Stimulated activated CD4-positive, alpha-beta T cell treated with anti-CD3 and anti-CD28 coated beads, Interleukin-2, amount 100 ng/mL, for 48 hours (primary cell): ENCODE measurements at places on chromosomes 1 and 21.
A peak's percentile ranks its signal among the peaks of the same experiment; 100 is the strongest.

- no peak for DNase-seq
These were observed 49.3 kb upstream of the GRIK3 start for GRCh38 chr1:37083603-37084002.

DNA sequence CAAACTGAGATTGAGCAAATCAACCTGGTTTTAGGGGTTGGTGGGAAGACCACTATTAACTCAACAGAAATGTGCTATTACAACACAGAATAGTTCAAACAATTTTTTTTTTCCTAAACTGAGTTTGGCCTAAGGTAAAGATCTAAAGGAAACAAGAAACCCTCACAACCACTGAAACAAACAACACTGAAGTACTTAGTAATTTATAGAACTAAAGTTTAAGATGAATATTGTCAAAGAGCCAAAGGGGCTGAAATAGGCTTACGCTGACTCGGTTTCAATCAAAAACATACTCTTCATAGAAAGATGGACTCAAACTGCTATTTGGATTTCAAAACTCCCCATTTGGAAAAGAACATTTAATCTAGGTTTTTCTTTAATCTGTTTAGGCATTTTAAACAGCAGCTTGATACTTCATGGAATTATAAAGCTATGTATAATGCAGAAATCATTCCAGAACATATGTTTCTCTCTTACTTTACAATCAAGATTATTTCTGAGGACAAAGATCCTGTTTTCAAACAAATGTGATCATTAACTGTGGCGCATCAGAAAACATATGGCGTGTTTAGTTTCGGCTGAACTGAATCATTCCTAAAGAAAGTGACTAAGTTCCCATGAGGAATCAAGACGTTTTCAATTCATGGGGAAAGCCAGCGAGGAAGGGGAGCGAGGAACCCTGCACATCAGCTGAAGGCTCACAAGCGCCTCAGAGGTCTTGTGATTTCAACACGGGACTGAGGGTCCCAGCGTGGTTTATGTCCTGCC lies 62.7 kb downstream of the SYT6 start:
- no peak for DNase-seq

DNA sequence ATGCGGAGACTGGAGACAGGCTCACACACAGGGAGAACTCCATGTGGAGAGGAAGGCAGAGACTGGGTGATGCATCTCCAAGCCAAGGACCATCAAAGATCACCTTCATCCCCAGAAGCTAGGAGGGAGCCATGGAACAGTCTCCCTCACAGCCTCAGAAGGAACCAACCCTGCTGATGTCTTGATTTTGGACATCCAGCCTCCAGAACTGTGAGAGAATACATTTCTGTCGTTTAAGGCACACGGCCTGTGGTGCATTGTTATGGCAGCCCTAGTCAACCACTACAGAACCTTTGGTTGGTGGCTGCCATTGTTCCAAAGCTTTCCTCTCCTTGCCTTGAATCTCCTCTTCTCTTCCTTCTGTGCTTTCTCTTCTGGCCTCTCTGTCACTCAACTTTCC lies 64.0 kb downstream of the BACH1 start:
- no peak for DNase-seq

GRCh38 chr1:82073071-82073470 lies 272.3 kb downstream of the ADGRL2 start:
- no peak for DNase-seq

DNA sequence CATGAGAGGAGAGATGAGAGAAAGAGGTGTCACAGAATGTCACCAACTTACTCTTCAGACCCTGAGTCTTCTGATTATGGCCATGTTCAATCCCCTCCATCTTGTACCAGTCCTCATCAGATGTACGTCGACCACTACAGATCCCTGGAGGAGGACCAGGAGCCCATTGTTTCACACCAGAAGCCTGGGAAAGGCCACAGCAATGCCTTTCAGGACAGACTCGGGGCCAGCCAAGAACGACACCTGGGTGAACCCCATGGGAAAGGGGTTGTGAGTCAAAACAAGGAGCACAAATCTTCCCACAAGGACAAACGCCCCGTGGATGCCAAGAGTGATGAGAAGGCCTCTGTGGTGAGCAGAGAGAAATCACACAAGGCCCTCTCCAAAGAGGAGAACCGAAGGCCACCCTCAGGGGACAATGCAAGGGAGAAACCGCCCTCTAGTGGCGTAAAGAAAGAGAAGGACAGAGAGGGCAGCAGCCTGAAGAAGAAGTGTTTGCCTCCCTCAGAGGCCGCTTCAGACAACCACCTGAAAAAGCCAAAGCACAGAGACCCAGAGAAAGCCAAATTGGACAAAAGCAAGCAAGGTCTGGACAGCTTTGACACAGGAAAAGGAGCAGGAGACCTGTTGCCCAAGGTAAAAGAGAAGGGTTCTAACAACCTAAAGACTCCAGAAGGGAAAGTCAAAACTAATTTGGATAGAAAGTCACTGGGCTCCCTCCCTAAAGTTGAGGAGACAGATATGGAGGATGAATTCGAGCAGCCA lies 8.0 kb downstream of the ELOA start:
- peak; percentile 23 for DNase-seq

GRCh38 chr1:234214129-234214910 lies 158.9 kb upstream of the COA6 start:
- no peak for DNase-seq

GRCh38 chr1:201429736-201430501 lies 8.4 kb upstream of the TNNI1 start:
- no peak for DNase-seq

- no peak for DNase-seq
These were observed 8.8 kb downstream of the ATP5IF1 start for GRCh38 chr1:28244549-28245251.

DNA sequence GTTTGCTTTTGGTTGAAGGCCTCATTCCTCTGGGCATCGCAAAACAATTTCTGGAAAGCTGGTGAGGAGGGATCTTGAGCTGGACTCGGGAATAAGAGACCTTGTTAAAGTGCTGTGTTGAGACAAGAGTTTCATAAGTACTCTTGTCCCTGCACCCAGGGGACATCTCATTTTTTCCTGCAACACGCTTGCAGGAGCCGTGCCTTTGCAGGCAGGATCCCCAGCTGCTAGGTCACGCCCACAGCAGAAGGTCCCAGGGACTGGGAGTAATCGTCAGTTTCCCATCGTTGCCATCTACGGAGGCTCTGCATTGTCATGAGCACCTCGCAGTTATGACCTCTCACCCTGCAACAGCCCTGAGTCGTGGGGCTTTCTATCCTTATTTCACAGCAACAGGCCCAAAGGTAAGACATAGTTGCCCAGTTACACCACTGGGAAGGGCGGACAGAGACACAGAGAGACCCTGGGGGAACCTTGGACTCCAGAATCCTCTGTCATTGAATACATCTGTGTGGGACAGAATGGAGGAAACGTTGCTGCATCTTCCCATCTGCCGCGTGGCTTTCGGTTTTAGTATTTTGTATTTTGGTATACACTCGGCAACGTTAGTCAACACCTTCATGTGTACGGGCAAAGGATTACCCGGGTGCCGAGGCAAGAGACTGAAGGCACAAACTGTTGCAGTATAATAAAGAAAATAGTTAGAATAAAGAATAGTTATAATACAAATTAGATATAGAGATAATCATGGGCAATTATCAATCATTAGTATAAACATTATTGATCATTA lies 60.4 kb upstream of the DMRTB1 start:
- no peak for DNase-seq

GRCh38 chr21:37005548-37006485 lies 685 bp upstream of the RIPPLY3 start:
- no peak for DNase-seq

GRCh38 chr1:94866164-94866807 lies 46.1 kb downstream of the SLC44A3 start:
- DNase-seq, result no peak

GRCh38 chr1:54716299-54717047 lies 812 bp downstream of the TTC4 start:
- DNase-seq, result no peak

- no peak for DNase-seq
These were observed 24.8 kb downstream of the F11R start for GRCh38 chr1:160996178-160996577.

DNA sequence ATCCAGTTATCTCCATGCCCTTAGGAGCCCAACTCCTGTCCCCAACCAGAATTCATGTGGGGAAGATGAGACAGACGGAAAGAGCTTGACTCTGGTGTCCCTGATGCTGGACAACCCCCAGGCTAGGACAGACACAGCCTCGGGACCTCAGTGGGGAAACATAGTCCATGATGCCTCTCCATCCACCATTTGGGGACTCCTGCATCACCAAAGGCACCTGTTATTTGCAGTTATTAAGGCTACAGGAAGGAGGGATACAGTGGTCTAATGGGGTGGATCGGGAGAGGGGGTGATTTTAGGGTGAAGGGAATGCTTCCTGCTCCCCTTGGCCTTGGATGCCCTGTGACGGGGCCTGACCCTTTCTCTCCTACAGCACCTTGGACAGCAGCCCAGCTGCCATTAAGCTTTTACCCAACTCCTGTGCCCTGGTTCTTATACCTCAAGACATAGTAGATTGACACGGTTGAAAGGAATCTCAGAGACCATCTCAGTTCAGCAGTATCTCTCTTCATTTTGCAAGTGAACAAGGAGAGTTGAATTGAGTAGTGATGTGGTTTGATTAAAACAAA lies 111.6 kb downstream of the MATN1 start:
- no peak for DNase-seq

DNA sequence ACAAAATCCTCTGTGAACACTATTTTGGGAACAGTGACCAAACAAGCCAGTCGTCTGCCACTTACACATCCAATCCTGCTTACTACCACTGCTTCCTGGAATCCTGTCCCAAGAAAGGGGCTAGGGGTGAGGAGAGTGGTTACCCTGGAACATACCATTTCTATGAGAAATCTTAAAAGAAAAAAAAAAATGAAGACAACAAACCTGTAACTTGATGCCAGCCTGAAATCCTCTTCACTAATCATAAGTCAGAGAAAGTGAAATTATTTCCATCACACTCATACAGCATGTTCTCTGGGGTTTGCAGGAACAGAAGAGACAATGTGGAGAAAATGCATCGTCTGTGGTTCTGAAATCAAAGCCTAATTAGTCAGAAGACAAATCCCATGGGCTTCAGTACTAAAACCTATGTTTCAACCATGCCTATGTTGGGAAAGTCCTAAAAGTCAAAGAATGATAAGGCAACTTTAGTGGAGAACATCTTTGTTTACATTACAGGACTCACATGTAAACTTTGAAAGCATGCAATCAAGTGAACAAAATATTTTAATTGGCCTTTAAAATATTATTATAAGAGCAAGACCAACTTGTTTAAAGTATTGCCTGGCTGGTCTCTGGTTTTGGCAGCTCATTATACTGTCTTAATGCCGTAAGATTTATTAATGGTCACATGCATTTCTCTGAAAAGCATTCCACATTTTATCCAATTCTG lies 220.7 kb downstream of the LTN1 start:
- no peak for DNase-seq

- no peak for DNase-seq
These were observed 1240.7 kb downstream of the BRINP3 start for GRCh38 chr1:189237008-189237407.

- no peak for DNase-seq
These were observed 10.1 kb downstream of the RBP7 start for GRCh38 chr1:10007169-10007568.

GRCh38 chr21:45940091-45940490 lies 41.5 kb upstream of the COL6A1 start:
- DNase-seq, result no peak

GRCh38 chr1:230365723-230366307 lies 60.3 kb downstream of the PGBD5 start:
- DNase-seq, result no peak

DNA sequence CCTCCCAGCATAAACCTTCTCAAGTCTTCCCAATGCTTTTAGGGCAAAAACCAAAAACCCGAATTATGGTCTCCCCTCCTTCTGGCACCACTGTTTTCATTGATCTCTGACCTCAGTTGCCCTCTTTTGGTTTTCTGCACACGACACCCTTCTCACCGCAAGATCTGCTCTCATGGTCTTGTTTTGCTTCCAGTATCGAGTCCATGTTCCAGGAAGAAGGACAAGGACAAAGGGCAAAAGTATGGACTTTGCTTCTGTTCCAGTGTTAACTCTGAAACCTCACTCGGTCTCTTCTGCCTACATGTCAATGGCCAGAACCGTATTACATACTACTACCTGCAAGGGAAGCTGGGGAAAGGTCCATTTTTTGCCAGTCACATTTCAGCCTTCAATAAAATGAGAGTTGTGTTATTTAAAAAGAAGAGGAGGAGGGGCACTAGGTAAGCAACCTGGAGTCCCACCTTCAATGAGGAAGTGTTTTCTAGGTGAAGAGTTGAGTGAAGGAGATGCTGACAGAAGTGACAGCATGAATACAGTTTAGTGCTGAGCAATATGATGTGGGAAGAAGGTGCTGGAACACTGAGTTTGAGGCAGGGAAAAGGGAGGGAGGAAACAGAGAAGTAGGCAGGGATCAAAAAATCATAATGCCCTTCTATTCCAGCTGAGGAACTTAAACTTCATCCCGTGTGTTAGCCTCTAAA lies 183.4 kb downstream of the FGGY start:
- DNase-seq, result no peak

DNA sequence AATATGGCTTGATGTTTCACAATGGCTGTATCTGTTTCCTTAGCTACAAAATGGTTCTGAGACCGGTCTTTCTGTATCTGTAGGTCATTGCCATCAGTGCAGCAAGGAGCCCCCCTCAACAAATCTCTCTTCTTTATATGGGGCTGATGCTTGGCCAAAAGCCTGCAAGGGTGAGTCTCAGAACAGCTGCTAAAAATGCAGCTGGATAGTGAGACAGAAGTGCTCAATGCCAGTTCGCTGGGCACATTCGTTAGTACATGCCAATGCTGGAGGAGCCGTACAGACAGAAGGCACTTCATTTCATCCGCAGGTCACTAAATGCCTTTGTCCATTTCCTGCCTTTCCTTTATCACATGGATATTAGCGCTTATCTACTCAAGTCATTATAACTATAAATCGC lies 67.3 kb downstream of the RUNX1 start:
- DNase-seq, result no peak

DNA sequence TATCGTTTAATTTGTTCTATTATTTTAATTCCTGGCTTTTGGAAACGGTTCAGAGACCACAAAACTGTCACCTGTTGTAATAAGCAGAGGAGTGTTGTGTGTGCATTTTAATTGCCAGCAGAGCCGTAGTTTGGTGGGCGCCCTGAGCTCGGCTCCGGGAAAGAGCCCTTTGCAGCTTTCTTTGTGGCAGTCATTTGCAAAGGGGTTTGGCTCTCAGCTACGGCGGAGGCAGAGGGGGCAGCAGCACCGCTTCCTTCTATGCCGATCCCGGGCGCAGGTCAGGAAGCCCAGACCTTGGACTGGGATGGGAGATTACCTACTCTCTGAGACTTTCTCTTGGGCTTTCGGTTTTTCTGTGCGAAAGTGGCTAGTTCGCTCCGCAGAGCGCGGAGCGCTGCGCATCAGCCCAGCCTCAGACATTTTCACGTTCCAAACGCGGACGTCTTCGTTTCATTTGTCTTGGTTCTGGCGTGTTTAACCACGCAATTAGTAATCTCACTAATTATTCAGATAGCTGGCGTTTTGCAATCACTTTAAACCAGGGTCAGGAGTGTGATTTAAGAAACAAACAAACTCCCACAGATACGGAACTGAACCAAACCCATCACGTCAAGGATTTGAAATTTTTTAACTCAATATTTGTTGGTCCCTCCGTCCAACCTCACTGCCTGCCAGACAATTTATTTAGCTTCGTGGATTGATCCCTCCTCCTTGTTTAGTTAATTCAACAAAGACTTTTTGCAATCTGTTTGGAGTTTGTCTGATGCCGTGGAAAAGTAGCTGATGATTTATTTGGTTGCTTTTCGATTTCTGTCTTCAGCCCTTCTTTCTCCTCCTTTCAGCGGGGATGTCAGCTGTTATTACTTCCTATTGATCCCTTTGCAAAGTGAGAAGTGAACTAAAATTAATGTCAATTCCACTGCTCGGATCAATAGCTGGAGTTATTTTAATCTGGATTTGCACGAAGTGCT lies 3.9 kb downstream of the RNF220 start:
- no peak for DNase-seq

- DNase-seq, result no peak
These were observed 249.2 kb upstream of the NFIA start for GRCh38 chr1:60833173-60833572.
